Activated T-cell treated with anti-CD3 and anti-CD28 coated beads, Interleukin-2, amount 50 U/mL, for 72 hours (primary cell): ENCODE measurements at places on chromosomes 3 and 15. TPM values are rescaled to one million over a fixed set of nuclear protein-coding genes. Genes with fewer than 3 reads are reported as not detected.

GRCh38 chr15:68618908-68619698 is 40.3 kb downstream of the CORO2B start:
- no peak for DNase-seq

- no peak for DNase-seq
Measured at GRCh38 chr15:52924630-52925029, 134.5 kb upstream of the ONECUT1 start.

- no peak for DNase-seq
Measured at GRCh38 chr3:100653604-100654294, 44.3 kb downstream of the ADGRG7 start.

The COX17 gene
- total RNA-seq, result 63.9 TPM
